ENCODE measurements at places on chromosomes 11 and 22.

GRCh38 chr11:45887587-45887986 lies 2.1 kb downstream of the MAPK8IP1 start:
- DNase-seq, result no peak

GRCh38 chr11:48078689-48079088 lies 98.3 kb downstream of the PTPRJ start:
- DNase-seq, result no peak

DNA sequence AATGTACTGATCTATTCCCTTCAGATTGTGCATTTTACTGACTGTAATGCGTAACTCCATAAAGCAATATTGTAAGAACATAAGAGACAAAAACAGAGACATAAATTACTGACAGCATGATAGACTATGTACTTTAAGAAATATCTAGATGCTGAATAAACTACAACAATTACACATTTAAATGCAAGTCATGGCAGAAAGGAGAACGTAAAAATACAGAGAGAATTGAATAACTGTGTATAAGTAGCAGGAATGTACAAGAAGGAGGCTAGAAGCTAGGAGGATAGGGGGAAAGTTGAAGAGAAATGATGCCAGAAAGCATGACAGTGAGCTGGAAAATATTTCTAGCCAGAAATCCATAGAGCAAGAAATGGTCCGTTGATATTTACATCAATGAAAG lies 74.0 kb upstream of the FAM181B start:
- no peak for DNase-seq

GRCh38 chr11:120648771-120649170 lies 137.2 kb downstream of the GRIK4 start:
- no peak for DNase-seq

DNA sequence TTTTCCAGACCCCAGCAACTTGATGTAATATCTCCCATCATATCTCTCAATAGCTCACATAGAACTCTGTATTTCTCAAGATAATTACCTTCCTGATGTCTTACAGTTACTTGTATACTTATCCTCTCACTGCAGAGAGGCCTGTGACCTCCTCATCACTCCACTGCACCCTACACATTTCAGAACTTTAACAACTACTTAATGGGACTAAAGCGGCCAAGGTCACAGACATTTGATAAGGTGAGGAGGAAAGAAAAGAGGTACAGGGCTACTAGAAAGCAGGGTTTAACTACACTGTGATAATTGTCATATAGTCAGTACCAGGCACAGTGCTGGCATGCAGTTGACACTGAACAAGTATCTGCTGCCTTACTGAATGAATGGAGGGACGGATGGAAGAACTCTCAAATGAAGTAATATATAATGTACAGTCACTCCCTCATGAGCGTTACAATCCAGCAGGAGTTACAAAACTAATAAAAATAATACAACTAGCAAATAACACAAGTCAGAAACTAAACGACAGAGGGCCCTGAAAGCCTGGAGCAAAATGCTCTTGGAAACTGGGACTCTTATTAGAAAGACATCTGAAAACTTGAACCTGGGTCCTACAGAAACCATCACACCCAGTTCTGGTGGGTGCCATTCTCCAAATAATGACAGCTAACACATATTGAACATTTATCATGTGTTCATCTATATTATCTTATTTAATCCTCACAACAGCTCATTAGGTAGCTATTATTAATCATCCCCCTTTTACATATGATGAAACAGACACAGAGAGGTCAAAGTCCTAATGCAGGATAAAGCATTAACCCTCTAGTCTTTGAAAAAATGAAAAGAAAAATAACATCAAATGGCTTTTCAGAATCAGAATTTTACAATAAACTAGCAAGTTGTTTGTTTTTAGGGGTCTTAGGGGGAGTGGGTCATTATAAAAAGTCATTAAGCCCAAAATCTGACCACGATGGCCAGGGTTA lies 14.3 kb downstream of the PI4KA start:
- DNase-seq, result no peak

DNA sequence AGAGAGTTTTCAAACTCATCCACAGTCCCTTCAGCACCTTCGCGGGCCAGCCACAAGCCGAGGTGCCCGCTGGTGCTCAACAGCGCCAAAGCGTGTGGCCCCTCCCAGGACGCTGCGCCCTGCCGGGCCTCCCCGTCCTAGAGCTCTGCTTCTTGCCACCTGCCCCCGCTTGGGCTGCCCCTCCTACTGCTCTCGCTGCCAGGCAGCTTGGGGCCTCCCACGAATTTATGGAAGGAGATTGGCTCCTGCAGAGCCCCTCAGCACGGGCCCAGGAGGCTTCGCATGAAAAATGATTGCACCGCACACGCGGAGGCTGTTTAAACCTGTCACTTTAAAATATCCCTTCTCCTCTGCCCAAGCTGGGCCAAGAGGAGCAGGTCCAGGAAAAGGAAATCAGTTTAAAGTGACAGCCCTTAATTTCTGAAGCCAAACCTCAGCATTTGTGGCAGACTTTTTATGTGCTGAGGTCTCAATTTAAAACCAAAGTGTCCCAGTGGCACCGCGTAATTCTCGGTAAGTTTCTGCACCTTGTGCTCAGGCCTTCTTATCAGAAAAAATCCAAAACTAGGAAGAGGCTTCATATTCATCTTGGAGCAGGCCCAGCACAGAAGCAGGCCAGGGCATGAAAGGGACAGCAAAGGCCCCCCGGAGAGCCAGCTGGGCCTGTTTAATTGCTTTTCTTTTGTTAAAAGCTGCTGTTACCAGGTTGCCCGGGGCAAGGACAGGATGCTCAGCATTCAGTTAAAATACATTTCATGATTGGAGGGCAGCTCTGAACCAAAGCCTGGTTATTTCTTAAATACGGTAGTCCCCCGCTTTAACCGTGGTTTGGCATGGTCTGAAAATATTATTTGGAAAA lies 303.6 kb downstream of the OPCML start:
- DNase-seq, result no peak

DNA sequence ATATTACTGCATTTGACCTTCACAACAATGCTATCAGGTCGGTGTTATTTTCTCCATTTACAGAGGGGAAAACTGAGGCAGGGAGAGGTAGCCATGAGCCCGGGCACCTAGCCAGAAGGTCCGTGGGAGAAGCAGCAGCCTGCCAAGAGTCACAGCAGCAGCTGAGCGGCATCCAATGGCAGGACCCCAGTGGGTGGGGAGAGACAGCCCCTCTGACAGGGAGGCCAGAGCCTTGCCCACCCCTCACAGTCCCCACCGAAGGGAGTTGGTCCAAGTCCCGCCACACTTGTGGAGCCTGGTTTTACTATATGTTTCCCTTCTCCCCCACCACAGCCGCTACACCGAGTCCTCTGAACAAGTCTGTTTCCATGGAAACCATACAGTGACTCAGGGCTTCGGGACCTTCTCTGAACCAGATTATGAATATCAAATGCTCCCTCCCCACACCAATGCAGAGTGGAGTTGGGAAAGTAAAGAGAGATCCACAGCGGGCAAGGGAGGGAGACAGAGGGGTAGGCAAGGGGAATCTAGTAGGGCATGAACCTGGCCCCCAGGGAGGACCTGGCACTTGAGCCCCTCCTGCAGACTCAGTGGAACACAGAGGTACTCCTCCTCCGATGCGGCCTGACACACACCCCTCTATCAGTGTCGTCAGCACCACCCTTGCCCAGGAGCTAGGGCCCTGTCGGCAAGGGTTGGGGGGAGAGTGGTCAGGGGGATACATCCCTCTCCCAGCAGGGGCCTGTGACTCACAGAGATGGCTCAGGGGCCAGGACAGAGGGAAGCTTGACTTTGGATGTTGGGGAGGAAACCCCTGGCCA lies 2.5 kb downstream of the CHST1 start:
- DNase-seq, result no peak

GRCh38 chr22:49760280-49760629 lies 67.4 kb downstream of the BRD1 start:
- DNase-seq, result no peak

- no peak for DNase-seq
Measured at GRCh38 chr11:34531663-34532062, 18.1 kb upstream of the ELF5 start.

DNA sequence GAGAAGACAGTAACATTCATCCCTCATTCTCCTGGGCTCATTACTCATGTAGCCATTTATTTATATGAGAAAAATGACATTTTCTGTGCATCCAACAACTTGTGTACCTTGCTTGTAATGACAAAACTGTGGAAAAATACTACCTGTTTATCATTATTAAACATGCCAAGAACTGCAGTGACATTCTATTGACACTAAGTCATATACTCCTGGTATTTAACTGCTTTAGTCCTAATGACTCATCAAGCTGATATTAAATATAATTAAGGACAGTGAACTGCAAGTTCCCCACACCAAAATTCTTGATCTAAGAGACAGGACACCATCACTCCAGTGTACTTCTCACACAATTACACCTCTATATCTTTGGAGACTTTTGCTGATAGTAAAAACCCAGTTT lies 1328.7 kb upstream of the RAG2 start:
- DNase-seq, result no peak

DNA sequence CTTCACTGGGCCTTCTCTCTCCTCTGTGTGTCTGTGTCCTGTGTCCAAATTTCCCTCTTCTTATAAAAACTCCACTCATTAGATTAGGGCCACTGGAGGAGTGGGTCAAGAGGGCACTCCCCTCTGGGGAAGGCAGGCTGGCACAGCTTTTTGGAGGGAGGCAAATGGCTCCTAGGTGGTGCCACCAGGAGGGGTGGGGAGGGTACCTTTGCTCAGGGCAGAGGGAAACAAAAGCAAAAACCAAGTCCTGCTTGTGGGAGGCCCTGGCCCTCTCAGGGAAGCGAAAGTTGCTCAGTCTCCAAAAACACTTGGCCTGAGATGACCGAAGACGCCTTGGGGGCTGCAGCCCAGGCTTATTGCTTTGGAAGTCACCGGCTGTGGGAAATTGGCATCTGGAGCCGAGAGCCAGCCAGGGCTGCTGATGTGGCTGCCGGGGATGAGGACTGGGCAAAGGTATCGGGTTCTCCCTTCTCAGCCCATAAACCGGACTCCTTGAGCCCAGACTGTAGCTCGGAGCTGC lies 48.2 kb upstream of the ANO1 start:
- DNase-seq, result no peak

DNA sequence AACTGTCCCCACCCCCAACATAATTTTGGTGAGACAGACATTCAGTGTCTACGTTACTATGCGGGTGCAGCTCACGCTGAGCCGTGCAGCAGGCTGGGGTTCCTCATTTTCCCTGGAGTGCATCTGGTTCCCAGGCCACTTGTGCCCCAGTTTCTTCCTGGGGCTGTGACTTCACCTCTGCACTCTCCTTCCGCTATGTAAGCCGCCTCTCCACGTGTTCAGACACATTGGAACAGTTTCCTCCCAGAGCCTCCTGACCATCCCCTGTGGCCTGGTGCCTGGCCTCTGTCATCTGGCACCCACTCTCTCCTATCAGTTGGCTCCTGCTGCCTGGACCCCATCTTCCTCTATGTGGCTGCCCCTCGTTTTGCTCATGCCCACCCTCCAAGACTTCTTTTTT lies 46.2 kb upstream of the A4GALT start:
- no peak for DNase-seq

GRCh38 chr11:102120437-102120973 lies 10.3 kb downstream of the YAP1 start:
- no peak for DNase-seq

- DNase-seq, result no peak
Measured at GRCh38 chr11:80007616-80008015, 566.8 kb upstream of the TENM4 start.

DNA sequence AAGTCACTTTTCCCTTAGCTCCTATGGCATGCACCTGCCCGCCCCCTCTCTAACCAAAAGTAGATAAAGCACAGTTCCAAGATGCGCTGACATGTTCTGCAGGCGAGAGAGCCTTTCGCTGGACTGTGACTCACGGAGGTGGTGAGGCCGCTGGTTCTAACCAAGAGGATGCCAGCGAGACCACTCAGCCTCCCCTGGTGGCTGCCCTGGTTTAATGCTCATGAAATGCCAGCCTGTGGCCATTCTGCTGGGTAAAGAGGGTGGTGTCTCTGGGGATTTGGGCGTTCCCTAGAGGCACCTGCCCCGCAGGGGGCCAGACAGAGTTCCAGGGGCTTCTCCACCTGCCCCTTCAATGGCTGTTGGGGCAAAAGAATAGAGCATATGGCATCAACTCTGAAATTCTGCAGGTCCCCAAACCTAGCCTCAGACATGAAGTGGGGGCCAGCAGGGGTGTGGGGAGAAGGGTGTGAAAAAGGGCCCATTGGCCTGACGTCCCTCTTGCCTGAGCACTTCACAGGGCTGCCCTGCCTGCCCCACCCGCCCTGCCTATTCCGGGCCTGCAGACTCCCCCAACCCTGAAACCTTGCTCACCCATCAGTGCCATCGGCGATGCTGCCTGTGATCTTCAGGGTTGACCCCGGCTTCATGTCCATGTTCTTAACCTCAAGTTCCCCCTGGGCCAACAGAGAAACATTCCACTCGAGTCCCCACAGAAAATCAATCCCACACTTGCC lies 8.5 kb downstream of the LGALS2 start:
- no peak for DNase-seq

- no peak for DNase-seq
Measured at GRCh38 chr11:114883472-114883871, 205.1 kb downstream of the NXPE2 start.

- no peak for DNase-seq
Measured at GRCh38 chr11:86818462-86819192, 18.3 kb downstream of the PRSS23 start.

- no peak for DNase-seq
Measured at GRCh38 chr11:71309611-71310010, 57.2 kb upstream of the SHANK2 start.

- no peak for DNase-seq
Measured at GRCh38 chr11:129295746-129296145, 79.9 kb upstream of the BARX2 start.

DNA sequence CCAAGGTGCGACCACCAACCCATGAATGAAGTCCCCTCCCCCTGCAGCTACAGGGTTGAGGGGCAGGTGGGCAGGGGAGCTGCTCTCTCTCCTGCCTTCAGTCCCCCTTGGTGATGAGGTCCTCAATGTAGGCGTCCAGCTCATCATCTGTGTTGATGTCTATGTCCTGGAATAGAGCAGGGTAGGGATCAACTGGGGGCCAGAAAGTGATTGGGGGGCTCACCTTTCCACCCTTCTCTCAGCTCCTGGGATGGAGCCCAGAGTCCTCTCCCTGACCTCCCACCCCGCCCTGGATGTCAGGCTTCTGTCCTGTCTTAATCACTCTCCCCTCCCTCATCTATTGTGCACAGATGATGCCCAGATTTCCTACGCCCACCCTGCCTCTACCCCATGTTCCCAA lies 41.9 kb downstream of the MORC2 start:
- DNase-seq, result no peak

DNA sequence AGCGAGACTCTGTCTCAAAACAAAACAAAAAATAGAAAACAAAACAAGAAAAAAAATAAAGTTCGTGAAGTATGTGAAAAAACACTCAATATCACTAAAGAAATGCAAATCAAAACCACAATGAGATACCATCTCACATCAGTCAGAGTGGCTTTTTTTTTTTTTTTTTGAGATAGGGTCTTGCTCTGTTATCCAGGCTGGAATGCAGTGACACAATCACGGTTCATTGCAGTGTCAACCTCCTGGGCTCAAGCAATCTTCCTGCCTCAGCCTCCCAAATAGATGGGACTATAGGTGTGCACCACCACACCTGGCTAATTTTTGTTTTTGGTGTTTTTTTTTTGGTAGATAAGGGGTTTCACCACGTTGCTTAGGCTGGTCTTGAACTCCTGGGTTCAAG lies 37.5 kb downstream of the ATG16L2 start:
- DNase-seq, result no peak

All from activated CD4-positive, alpha-beta T cell treated with anti-CD3 and anti-CD28 coated beads, Interleukin-2, amount 50 U/mL, for 48 hours (primary cell).